Activated B cell treated with CpG ODN at 0.5 μM for 24 hours (primary cell): ENCODE measurements at places on chromosomes 13 and 19.

DNA sequence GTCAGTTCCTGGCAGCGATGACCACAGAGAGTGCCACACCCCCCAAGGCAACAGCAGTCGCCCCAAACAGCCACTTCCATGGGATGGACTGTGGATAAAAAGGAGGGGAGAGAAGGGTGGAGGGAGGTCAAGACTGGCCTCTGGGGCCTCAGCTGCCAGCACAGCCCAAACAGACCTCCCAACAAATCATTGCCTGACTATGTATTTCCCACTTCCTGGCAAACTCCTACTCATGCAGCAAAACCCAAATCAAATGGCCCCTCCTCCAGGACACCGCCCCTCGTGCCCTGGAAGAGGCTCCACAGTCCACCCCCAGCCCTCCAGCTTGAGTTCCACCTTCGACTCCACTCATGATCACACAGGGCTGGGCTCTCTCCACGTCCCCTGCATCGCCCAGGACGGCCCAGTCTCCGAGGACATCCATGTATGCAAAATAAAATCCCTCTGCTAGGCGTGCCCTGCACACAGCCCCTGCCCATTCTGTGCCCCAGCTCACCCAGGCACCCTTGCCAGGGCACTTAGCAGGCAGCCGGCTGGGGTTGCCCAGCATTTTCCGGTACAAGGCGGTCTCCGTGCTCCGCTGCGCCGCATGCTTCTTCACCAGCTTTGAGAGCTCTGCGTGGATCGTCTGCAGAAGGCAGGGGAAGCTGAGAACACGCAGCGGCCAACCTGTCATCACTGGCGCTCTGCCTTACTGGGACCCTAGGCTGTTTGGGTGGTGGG, 10.5 kb upstream of the ELL start:
- H3K27ac ChIP-seq = no peak overlapping the region
- DNase-seq = no peak
- H3K4me3 ChIP-seq = no peak overlapping the region
- H3K36me3 ChIP-seq = peaks cover 36% of the 10 kb centered on the region
- no peaks in the 10 kb centered on the region for H3K27me3 ChIP-seq

- no peak overlapping the region for H3K4me3 ChIP-seq
- H3K27me3 ChIP-seq = no peaks in the 10 kb centered on the region
- no peaks in the 10 kb centered on the region for H3K36me3 ChIP-seq
- no peak overlapping the region for H3K27ac ChIP-seq
Measured at GRCh38 chr19:53621885-53622740, 9.7 kb upstream of the DPRX start.

- no peak overlapping the region for H3K27ac ChIP-seq
- no peaks in the 10 kb centered on the region for H3K27me3 ChIP-seq
- no peaks in the 10 kb centered on the region for H3K36me3 ChIP-seq
Measured at GRCh38 chr13:89688918-89689317, 1658.6 kb upstream of the MIR17HG start.

DNA sequence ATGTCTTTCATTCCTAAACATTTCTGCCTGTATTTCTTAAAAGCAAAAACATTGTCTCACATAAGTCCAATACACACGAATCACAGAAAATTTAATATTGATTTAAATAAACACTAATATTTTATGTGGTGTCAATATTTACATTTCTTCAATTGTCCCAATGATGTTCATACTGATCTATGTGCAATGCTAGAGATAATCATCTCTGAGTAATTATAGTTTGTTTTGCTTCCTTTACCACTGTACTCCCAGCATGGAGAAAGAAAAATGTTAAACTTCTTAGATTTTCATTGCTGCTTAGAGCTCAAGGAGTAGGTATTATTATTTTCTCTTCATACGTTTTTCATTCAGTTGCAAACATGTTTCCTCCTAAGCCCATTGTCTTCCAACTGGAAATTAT, 434.2 kb upstream of the PRR20A start:
- no peaks in the 10 kb centered on the region for H3K36me3 ChIP-seq
- H3K27ac ChIP-seq = no peak overlapping the region
- no peak for DNase-seq
- H3K27me3 ChIP-seq = no peaks in the 10 kb centered on the region
- no peaks in the 10 kb centered on the region for H3K4me1 ChIP-seq

DNA sequence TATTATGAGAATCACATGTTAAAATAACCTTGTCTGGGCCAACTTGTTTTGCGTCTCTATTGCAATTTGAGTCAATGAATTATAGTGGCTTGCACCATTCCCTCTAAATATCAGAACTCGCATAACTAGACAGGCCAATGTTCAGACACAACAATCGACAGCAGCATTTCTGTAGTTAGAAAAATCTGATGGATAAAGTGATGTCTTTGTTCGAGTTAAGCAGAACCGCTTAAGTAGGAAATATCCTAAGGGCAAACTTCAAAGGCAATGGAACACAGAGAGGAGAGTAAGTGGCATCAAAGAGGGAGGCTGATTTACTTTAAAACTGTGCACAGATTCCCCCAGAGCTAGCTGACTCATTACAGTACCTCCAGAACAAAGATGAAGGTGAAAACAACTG, 333.9 kb downstream of the NALCN start:
- no peak for DNase-seq
- no peaks in the 10 kb centered on the region for H3K4me1 ChIP-seq
- H3K27me3 ChIP-seq = no peaks in the 10 kb centered on the region
- no peaks in the 10 kb centered on the region for H3K36me3 ChIP-seq
- no peak overlapping the region for H3K27ac ChIP-seq

DNA sequence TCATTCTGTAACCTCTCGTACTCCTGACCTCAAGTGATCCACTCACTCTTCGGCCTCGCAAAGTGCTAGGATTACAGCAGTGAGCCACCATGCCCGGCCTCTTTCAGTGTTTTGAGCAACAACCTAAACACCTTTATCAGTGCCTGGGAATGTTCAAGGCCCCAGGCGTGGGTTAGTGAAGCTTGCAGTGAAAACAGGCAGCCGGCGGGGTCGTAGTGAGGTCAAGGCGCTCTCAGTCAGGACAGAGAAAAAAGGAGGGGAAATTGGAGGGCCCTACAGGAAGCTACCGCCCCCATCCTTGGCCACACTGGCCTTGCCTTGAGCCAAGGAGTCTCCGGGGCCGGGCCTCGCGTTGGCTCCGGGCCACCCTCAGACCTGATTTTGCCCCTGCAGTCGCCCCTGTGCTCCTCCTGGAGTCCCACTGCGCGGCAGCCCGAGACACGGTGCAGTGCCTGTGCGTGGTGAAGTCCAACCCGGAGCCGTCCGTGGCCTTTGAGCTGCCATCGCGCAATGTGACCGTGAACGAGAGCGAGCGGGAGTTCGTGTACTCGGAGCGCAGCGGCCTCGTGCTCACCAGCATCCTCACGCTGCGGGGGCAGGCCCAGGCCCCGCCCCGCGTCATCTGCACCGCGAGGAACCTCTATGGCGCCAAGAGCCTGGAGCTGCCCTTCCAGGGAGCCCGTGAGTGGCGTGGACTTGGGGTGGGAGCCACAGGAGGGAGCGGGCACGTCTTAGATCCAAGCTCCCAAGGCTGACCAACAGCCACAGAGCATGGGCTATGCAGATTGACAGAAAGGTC, 17.7 kb downstream of the MAG start:
- no peaks in the 10 kb centered on the region for H3K36me3 ChIP-seq
- DNase-seq = no peak
- H3K4me3 ChIP-seq = no peak overlapping the region
- no peak overlapping the region for H3K27ac ChIP-seq

DNA sequence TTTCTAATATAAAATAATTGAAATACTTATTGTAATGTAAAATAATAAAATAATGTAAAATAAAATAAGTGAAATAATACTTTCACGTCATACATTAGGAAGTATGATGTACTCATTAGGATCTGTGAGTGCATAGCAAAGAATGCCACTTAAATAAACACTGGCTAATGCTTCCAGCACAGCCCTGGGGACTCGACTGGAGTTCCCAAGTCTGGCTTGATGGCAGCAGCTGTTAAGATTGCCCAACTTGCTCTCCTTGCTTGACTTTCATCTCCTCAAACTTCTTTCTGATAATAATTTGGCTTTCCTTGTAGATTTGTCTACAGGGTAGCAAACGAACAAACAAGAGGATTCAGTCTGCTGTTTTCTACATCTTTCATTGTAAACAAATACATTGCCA, 191.9 kb downstream of the COG6 start:
- H3K27ac ChIP-seq = no peak overlapping the region
- no peak overlapping the region for H3K4me3 ChIP-seq
- no peaks in the 10 kb centered on the region for H3K4me1 ChIP-seq

DNA sequence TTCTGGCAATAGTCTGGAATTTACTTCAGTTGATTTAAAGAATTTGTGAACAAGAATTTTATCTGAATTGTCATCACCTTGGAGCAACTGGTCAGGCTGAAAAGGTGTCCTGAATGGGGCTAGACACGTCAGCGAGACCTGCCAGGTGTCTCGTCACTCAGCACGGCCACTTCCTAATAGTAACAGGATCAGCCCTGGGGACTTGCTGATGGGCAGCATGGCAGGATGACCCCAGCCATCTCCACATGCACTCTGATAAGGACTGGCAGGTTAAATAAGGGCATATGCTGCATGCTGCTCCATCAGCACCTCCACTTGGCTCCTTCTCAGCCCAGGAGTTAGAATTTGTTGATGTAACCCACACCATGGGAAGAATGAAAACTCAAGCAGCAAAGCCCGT, 224.2 kb downstream of the FOXO1 start:
- H3K27ac ChIP-seq = peak overlapping the region; percentile 25
- H3K4me3 ChIP-seq = no peak overlapping the region
- no peaks in the 10 kb centered on the region for H3K36me3 ChIP-seq
- DNase-seq = no peak
- peaks cover 85% of the 10 kb centered on the region for H3K4me1 ChIP-seq

DNA sequence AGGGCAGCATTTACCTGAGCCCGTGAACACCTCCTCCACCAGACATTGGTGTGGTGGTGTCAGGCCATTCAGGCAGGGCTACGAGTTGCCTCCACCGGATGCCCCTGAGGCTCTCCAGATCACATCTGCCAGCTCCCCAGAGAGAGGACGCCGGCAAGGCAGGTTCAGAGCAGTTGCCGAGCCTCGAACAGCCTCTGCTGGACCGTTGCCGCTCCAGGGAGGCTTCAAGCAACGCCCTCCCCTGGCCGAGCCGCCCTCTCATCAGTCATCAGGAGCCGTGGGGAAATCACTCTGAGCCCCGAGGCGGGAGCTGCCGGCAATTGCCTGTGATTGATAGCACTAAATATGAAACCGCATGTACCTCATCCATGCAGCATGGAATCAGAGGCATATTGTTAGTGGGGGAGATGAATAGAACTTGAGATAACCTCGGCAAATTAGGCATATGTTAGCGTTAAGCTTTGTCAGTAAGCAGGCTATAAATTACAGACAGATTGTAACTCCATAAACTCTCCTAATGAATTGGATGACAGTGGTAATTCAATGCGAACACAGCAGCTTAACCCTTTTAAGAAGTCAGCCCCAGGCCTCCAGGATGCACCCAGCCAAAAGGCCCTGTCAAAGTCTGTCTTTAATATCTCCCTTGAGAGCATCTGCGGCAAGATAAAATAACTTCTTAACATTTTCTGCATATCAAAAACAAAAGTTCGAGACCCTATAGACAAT, 29.8 kb upstream of the SPACA7 start:
- no peak for DNase-seq
- H3K4me3 ChIP-seq = no peak overlapping the region
- no peak overlapping the region for H3K27ac ChIP-seq

DNA sequence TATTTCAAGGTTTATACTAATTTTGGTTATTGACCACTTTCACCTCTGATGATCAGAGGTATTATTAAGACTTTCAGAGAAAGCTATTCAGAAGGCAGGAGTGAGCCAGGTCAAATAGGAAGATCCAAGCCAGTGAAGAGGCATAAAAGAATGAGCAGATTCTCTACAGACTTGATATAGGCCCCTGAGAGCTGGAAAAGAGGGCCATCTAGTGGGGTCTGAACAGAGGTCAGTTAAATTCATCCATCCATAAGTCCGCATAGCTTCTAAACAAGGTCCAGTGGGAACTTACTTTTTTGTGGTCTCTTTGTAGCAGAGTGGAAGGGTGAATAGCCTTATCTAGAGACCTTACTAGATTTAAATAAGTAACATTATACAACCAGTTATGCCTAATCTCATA, 126.6 kb upstream of the UFM1 start:
- no peak for DNase-seq
- H3K4me1 ChIP-seq = no peaks in the 10 kb centered on the region
- no peak overlapping the region for H3K4me3 ChIP-seq
- no peaks in the 10 kb centered on the region for H3K27me3 ChIP-seq
- no peak overlapping the region for H3K27ac ChIP-seq

DNA sequence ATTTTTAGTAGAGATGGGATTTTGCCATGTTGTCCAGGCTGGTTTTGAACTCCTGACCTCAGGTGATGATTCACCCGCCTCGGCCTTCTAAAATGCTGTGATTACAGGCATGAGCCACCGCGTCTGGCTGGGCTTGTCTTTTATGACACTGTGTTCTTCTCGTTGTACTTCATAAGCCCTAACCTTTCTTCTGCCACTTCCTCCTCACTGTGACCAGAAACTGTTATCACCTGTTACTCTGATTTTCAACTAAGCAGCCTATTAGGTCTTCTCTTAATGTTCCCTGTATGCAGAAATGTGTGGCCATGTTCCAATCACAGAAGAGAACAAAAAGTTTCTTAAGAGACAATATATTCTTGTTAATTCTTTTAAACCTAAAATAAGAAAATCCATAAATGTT, 16.4 kb downstream of the ZNF790 start:
- H3K27ac ChIP-seq = no peak overlapping the region
- H3K36me3 ChIP-seq = peaks cover 90% of the 10 kb centered on the region
- DNase-seq = no peak
- H3K27me3 ChIP-seq = no peaks in the 10 kb centered on the region
- no peak overlapping the region for H3K4me3 ChIP-seq

- H3K4me3 ChIP-seq = peak overlapping the region; percentile 32
- peaks cover 12% of the 10 kb centered on the region for H3K4me1 ChIP-seq
- peak; percentile 84 for DNase-seq
- no peak overlapping the region for H3K27ac ChIP-seq
- H3K36me3 ChIP-seq = no peaks in the 10 kb centered on the region
Measured at GRCh38 chr19:12766051-12766521, 9.3 kb downstream of the HOOK2 start.
